ENCODE measurements at places on chromosomes 6 and 20. TPM values are rescaled to one million over a fixed set of nuclear protein-coding genes. Genes with fewer than 3 reads are reported as not detected.

Gene C2
- 0.51 TPM for total RNA-seq

Gene NMBR
- total RNA-seq: not detected

Gene SDC4
- 5.6 TPM for total RNA-seq

Gene MUC22
- not detected for total RNA-seq

Gene CLVS2
- total RNA-seq: not detected

Gene COQ3
- 6.7 TPM for total RNA-seq

Gene ME1
- not detected for total RNA-seq

Gene MYCT1
- not detected for total RNA-seq

Gene C20orf144
- total RNA-seq: 0.18 TPM

Gene PPP1R3G
- 0.22 TPM for total RNA-seq

Gene ATP9A
- total RNA-seq: 0.20 TPM

Gene BPIFB6
- not detected for total RNA-seq

Measured in activated naive CD4-positive, alpha-beta T cell treated with anti-CD3 and anti-CD28 coated beads, Interleukin-2, amount 10 ng/mL, durations not matched to agents 5 hours and 36 hours (primary cell).